Activated naive CD8-positive, alpha-beta T cell treated with anti-CD3 and anti-CD28 coated beads, Interleukin-2, amount 10 ng/mL, durations not matched to agents 7 days and 5 days (primary cell): ENCODE measurements at places on chromosomes 5 and 9. TPM values are rescaled to one million over a fixed set of nuclear protein-coding genes. Genes with fewer than 3 reads are reported as not detected.
A peak's percentile ranks its signal among the peaks of the same experiment; 100 is the strongest.

DNA sequence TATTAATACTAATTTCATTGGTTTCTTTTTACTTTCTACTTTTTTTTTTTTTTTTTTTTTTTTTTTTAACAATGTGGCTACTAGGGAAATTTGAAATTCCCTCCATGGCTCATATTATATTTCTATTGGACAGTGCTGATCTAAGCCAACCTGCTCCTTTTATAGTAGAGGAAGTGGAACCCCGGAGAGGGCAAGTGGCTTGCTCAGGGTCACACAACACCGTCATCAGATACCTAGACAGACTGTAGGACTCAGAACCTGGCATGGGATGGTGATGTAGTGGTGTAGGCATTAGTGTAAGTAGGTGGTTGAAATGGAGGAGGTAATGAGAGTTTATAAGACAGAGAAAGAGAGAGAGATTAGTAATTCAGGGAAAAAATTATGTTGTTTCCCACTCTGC lies 10.8 kb downstream of the ZNF618 start:
- no peak for DNase-seq

DNA sequence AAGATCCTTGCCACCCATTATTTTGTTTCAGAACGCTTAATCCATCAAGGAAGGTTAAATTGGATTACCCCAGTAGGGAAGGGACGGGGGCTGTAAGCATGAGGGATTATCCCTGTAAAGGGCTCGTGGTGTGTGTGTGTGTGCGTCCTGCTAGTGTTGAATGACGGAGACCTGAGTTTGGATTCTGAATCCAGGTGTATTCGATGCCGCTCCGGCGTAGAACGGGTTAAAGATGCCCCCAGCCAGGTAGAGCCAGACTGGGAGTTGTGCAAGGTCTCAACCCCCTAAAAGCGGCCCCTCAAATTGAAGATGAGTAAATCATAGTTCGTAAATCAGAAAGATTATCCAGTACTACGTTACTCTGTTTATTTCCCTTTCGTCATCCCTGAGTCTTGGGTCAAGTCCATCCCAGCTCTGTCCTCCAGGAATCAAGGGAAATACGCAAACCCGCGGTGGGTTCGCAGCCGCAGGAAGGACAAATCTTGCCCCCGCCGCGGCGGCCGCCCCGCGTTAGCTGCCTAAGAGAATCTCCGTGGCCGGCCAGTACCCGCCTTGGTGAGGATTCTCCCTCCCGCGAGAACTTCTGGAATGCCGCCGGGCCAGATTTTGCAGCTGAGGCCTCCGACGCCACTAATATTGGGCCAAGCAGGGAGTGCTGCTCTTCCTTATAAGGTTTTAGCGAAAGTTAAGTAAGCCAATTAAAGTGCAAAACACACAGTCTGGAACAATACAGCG lies 586 bp upstream of the MTAP start:
- DNase-seq, result peak; percentile 44

GRCh38 chr5:4142842-4143241 lies 547.2 kb downstream of the IRX1 start:
- no peak for DNase-seq

- DNase-seq, result no peak
These were observed 132.5 kb upstream of the FER start for GRCh38 chr5:108615216-108615615.

SIGMAR1 gene
- total RNA-seq, result 48.8 TPM
